NCI-H524 treated with DMSO at 0.1 percent for 48 hours (cell line): ENCODE measurements at places on chromosomes 11 and 22.

GRCh38 chr22:44924098-44924497 lies 85.7 kb downstream of the PHF21B start:
- DNase-seq, result no peak

GRCh38 chr11:24457985-24458384 lies 38.9 kb upstream of the LUZP2 start:
- DNase-seq, result no peak

DNA sequence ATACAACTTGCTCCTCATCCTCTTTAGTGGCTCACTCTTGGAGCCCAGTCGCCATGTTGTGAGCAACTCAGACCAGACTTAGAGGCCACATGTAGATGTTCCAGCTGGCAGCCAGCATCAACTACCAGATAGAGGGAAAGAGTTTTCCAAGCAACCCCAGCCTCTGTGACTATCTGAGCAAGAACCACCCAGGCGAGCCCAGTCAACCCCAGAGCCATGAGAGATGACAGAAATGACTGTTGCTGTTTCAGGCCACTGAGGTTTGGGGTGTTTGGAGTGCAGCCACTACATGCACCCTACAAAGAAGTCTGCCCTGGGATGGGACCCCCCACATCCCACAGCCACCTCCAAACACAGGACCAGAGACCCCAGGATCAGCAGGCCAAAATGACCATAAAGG lies 24.8 kb upstream of the CLDN5 start:
- DNase-seq, result no peak

- no peak for DNase-seq
Observed at GRCh38 chr11:130731401-130731800, 184.9 kb downstream of the SNX19 start.

- no peak for DNase-seq
Observed at GRCh38 chr11:87466223-87466622, 428.5 kb downstream of the TMEM135 start.

DNA sequence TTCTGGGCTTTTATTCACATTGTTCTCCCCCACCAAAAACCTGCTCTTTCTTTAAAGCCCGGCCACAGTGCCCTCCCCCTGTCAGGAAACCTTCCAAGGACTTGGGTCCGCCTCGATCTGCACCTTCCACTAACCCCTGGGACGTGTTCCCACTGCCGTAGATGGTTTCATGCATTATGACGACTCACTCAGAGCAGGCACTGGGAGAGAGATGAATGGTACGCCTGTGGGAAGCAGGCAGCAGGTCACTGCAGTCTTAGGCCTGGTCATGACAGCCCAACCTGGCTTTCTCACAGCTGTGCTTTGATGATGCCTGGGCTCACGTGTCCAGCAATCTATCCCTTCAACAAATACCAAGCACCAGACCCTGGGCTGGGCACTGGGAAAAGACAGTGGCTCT lies 115.7 kb downstream of the WNT7B start:
- no peak for DNase-seq

DNA sequence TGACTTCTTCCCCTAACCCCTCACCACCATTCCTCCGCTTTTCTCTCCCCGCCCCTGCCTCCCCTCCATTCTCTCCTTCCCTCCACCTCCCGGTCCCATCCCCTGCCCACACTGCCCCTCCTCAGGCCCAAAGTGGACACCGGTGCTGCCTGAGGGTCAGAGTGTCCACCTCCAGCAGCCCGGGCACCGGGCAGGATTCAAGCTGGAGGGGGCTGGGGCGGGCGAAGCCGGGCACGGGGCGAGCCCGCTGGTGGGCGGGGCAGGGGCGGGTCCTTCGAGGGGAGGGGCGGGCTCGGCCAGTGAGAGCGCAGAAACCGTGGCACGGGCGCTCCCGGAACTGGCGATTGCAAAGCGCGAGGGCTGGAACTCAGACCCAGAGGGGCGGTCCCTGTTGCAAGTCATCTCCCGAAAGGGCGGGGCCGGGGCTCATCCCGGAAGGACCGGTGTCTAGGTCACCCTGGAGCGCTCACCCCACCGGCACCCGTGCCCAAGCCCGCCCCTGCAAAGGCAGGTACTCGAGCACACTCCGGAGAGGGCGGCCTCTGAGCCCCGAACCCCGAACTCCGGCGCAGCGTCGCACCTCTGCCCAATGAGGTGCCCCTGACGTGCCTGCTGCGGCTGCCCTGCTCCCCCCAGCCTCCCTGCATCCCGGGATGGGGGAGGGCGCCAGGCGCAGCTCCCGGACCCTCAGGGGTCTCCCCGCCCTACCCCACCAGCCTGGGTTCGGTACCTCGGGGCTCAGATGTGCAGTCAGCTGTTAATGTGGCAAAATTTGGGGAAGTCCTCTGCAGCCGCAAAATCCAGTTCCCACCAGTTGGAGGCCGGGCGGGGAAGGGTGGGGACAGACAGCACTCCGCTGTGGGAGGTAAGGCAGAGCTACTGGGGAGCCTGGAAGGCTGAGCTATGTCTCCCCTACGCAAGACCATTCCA lies 16.5 kb upstream of the CDKN1C start:
- peak; percentile 31 for DNase-seq

GRCh38 chr11:29679996-29680395 lies 336.8 kb downstream of the KCNA4 start:
- DNase-seq, result no peak

DNA sequence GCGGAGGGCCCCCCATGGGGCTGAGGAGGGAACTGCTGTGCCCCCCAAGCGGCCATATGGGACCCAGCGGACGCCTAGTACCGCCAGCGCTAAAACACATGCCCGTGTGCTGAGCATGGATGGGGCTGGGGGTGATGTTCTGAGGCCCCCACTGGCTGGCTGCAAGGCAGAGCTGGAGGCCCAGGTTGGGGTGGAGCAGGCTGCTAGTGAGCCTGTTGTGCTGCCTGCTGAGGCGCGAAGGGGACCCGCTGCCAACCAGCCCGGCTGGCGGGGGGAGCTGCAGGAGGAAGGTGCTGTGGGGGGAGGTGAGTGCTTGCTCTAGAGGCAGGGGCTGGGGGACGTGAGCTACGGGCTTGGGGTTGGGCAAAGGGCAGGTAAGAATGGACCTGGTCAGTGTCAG lies 3.2 kb downstream of the PCNX3 start:
- DNase-seq, result no peak

- DNase-seq, result no peak
Observed at GRCh38 chr11:130070109-130070845, 583 bp downstream of the APLP2 start.

GRCh38 chr11:64764040-64764611 lies 4.4 kb upstream of the PYGM start:
- no peak for DNase-seq

- no peak for DNase-seq
Observed at GRCh38 chr11:84543367-84544159, 1083.6 kb downstream of the DLG2 start.

DNA sequence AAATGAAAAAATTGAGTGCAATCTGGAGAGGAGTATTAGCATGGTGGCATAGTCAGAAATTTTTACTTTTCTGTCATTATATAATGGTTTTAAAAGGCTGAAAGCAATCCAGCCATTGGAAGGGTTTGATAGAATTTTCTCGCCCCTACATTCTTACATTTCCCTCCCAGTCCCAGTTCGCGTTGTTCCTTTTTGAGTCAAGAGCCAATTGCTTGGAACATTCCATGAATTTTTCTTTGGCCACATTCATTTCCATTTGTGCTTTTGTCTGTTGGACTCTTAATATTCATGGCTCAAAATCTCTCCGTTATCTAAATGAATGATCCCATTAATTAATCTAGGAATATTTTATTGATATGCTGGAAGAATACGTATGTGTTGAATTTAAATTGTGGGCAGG lies 66.0 kb downstream of the GRK3 start:
- no peak for DNase-seq

DNA sequence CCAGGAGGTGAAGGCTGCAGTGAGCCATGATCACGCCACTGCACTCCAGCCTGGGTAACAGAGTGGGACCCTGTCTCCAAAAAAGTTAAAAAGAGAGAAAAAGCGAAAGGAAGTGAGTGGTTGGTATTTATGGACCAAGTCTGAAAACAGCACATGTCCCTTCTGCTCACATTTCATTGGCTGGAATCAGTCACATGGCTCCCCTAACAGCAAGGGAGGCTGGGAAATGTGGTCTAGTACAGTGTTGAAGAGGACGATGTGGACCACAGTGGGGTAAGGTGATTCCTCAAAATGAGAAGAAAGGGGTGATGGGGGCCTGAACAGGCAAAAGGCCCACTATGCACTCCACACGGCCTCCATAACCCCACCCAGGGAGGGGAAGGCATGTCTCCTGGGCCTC lies 32.5 kb upstream of the SMTN start:
- DNase-seq, result no peak

DNA sequence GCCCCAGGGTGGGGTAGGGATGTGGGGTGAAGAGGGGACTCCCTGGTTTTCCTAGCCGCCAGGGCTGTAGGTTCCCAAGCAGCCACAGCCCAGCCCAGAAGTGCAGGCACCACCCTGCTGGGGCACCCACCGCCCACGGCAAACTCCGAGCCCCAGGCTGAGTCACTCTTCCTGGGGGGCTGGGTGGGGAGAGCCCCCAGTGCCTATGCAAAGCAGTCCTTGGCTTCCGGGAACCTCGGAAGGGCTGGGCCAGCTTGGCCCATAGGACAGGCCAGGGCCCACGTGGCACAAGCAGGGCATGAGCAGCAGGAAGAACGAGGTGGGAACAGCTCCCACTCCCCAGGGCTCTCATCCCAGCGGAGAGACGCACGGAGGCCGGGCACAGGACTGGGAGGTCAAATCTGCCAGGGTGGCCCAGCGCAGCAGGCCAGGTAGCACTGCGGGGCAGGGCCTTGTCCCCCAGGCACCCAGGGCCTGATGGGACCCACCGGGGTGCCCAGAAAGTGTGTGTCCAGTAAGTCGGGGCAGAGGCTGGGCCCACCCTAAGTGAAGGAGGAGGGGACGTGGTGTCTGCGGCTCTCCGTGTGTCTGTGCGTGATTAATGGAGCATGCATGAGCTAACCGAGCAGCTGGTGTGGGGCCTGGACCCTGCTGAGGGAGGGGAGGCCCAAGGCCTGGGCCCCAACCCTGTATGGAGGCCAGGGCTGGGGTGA lies 4.6 kb upstream of the IL17REL start:
- no peak for DNase-seq

DNA sequence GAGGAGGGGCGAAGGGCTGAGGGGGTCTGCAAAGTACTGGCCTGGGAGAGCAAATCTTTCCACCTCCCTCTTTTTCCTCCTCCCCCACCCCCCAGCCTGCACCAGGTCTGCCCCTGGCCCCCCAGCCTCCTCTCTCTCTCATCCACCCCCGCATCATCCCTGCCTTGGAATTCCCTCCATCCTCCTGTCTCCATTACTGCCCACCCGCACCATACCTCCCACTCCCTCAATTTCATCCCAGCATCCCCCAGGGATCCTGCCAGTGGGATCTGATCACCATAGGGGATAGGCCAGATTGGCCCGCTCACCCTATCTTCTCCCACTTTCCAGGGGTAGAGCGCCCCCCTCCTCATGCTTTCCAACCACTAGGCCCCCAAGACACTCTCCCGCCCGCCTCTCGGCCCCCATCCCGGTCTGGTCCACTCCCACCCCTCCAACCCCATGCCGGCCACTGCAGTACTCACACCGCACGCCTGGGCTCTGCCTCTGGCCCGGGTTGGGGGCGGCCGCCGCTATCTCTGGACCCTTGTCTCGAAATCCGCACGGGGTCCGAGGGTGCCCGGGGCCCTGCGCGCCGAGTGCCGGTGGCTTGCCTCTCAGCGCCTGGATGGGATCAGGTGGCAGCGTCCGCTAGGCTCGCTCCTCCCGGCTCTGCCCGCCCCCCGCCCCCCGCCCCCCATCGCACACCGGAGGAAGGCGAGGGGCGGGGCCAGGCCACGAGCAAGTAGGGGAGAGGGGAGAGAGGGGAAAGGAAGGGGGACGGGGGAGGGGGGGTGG lies at the start of gene GAL3ST3:
TSS of gene GAL3ST3 (minus strand) at position 615 of the 777 bp plus-strand sequence. CDS start 3,746 bp downstream, outside the sequence.
- DNase-seq, result no peak

DNA sequence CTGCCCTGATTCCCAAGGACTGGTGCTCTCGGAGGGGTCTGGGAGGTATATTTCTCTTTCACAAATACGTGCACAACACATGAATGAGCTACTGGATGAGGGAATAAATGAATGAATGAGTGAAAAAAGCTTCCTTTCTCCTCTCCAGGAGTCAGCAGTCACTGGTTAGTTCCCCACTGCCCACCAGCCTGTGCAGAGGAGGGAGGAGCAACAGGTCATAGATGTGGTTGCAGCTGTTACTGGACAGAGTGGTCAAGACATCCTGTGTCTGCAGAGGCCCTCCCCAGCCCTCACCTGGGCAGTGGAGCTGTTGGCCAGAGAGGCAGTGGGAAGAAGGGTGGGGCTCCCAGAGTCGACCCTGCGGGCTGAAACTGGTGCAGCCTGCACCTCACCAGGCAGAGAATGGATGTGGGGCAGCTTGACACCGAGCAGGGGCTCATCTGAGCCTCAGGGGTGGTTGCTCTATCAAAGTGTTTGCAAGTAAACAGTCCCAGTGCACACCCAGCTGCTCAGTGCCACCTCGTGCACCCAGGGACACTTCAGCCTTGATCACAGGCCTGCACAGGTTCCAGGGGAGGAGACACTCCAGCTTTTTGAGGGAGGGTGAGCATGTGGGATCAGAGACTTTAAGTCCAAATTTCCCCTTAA lies 1.4 kb upstream of the VPREB1 start:
- DNase-seq, result no peak

DNA sequence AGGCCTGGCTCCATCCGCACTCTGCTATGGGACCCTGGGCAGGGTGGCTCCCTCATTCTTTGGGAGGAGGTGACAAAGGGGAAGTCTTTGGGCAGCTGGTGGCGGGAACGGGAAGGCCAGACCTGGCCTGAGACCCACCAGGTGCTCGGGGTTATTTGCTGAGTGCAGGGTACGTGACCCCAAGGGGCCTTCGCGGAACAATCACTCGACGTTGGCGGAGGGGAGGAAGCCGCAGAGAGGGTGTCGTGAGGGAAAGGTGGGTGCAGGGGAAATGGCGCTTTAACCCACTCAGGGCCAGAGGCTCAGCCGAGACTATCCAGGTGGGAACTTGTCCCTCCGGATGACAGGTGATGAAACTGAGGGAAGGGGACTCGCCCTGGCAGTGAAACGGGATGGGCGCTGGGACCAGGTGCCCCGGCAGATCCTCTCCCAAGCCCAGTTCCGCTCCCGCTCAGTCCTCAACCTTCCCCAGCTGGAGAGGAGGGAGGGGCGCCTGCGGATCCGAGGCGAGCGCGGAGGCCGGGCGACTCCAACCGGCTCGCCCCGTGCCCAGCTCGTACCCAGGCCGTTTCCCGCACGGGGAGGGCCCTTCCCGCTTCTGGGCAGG lies 911 bp downstream of the A4GALT start:
- no peak for DNase-seq
